ENCODE measurements at places on chromosomes 6 and 20. TPM values are rescaled to one million over a fixed set of nuclear protein-coding genes. Genes with fewer than 3 reads are reported as not detected.

DNA sequence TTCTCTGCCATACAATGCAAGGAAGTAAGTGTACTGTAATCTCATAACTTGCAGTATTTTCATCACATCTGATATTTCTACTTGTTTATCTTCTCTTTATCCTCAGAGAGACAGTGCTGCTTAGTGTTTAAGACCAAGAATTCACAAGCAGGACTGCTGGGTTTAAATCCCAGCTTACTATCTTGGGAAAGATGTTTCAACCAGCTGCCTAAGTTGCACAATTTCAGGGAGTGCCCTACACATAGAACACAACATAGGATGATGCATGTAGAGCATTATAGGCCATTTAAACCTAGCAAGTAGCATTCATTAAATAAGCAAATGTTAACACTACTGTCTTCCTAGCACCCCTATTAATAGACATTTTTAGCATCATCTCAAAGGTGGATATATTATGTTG is 205.2 kb upstream of the CEP162 start:
- no peak for DNase-seq

GRCh38 chr6:126807876-126808275 is 310.6 kb upstream of the RSPO3 start:
- DNase-seq: no peak

FAXC gene
- 7.3 TPM for total RNA-seq

EMILIN3 gene
- 0.63 TPM for total RNA-seq

OR14J1 gene
- 0.20 TPM for total RNA-seq

- DNase-seq: peak; percentile 24
Measured at GRCh38 chr20:63106108-63106764, 99.5 kb upstream of the BHLHE23 start.

- no peak for DNase-seq
Measured at GRCh38 chr6:107466062-107466461, 6.7 kb upstream of the PDSS2 start.

FILIP1 gene
- total RNA-seq: 22.9 TPM

SRPK1 gene
- 39.9 TPM for total RNA-seq

GRCh38 chr6:35600659-35601125 is 88.0 kb upstream of the TULP1 start:
- DNase-seq: no peak

DNA sequence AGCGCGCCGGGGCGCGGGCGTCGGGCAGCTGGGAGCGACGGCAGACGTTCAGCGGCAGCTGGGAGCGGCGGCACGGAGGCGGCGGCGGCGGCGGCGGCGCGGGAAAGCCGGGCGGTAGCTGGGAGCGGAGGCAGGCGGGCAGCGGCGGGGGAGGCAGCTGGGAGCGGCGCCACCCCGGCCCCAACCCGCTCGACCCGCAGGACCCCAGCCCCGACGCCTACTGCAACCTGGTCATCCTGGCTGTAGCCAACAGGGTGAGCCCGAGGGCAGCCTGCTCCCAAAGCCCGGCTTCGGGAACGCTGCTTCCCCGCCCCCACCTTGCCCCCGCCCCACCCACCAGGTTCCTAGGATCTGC is 8.9 kb downstream of the CCM2L start:
- no peak for DNase-seq

GRCh38 chr6:11332463-11332862 is 100.0 kb upstream of the NEDD9 start:
- no peak for DNase-seq

- no peak for DNase-seq
Measured at GRCh38 chr20:39658662-39659409, 696.7 kb downstream of the DHX35 start.

RIOK1 gene
- total RNA-seq: 12.9 TPM

ADISSP gene
- 61.1 TPM for total RNA-seq

GRCh38 chr6:55578537-55579363 is at the start of gene HMGCLL1:
HMGCLL1 (minus strand) TSS chr6:55579192; CDS start chr6:55579055, 137 bp downstream.
- no peak for DNase-seq

LAMA2 gene
- total RNA-seq: 35.3 TPM

DNA sequence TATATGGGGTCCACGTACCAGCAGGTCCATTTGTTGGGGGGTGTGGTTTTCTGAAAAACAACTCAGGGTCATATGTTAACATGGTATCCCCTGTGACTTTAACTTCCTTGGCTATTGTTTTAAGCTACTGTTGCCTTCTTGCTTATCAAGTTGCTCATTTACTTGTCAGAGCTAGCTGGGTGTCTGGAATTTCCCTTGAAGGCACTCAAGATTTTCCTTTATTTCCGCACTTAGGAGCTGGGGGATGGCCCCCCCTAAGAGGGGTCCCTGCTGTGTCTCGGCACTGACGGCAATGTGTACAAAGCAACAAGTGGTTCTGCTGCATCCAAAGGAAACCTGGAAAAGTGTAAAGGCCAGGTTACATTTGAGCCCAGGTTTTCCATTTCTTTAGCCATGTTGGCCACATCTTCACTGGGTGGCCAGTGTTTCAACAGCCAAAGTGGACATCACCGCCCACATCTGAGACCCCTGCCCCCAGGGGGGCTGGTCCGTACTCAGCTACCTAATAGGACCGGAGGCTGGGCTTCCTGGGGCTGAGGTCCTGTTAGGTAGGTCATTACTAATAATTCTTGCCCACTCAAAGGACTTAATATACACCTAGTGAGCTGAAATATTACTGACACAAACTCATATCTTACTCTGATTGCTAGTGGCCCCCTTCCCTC is 24.8 kb upstream of the SYNDIG1 start:
- DNase-seq: no peak

MEI4 gene
- 0.17 TPM for total RNA-seq

GRCh38 chr20:57818418-57819181 is 108.8 kb upstream of the PMEPA1 start:
- DNase-seq: no peak

DNA sequence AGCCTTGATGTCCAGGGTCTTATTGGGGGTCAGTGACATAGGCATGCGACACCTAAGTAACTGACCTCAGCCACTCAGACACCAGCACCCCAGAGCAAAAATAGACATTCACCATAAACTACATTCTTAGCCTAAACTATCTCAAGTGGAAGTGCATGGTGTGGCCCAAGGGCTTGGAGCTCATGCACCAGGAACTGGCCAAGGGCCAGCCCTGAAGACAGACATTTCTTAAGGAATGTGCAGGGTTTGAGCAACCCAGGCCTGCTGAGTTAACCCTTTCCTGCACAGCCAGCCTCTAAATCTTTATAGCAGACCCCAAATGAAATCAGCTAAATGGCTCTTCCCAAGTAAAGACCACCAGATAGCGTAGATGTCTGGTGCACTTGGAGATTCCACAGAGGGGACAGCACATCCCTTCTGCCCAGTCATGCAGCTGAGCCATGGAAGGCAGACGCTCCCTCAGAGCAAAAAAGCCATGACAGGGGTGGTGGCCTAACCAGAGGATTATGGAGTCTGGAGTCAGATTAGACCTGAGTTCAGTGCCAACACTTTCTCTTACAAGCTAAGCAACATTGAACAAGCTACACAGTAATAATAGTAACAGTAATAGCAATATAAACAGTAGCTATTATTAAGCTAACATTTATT is 222.6 kb downstream of the ZMYND8 start:
- DNase-seq: no peak

ATP6V1G2 gene
- total RNA-seq: 4.1 TPM

TRIM31 gene
- total RNA-seq: 3.1 TPM

- DNase-seq: no peak
Measured at GRCh38 chr6:25397406-25397805, 118.2 kb downstream of the CARMIL1 start.

- no peak for DNase-seq
Measured at GRCh38 chr6:111739257-111739696, 133.6 kb upstream of the TRAF3IP2 start.

GRCh38 chr6:144757299-144757698 is 472.2 kb downstream of the UTRN start:
- no peak for DNase-seq

GRCh38 chr6:75850026-75850833 is 101.2 kb downstream of the MYO6 start:
- DNase-seq: no peak

DNA sequence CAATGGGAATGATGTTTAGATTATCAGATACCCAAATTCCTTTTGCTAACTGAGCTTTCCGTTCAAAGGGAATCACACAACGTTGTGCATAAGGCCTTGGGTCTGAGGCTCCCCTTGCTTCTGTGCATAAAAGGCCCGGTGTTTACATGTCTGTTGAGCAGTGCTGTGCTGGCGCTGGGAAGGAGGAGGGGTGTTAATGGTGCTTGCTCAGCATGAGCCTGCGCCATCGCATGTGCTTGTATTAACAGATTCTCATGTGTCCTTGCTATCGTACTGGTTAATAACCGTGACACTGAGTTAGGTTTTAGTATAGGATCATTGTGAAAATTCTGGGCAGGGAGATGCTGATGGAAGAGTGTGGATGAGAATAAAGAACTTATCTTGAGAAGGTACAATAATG is 62.3 kb upstream of the TRAF3IP2 start:
- no peak for DNase-seq

DNA sequence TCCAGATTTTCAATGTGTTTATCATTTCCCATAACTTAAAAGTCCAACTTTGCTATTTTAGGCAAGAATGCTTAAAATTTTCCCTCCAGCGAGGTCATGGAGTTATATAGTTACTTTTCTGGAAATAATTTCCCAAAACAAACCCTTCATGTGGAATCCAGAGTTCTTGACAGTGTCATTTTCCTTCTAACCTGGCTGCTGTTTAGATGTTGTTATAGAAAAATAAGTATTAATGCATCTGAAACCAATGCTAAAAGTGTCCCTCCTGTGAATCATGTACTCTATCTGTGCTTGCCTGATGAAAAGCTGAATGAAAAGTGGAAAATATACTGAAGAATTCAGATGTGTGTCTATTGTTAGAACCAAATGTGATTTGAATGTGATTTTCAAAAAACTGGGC is 245.3 kb upstream of the HSF2 start:
- no peak for DNase-seq

C20orf144 gene
- 0.09 TPM for total RNA-seq

DNA sequence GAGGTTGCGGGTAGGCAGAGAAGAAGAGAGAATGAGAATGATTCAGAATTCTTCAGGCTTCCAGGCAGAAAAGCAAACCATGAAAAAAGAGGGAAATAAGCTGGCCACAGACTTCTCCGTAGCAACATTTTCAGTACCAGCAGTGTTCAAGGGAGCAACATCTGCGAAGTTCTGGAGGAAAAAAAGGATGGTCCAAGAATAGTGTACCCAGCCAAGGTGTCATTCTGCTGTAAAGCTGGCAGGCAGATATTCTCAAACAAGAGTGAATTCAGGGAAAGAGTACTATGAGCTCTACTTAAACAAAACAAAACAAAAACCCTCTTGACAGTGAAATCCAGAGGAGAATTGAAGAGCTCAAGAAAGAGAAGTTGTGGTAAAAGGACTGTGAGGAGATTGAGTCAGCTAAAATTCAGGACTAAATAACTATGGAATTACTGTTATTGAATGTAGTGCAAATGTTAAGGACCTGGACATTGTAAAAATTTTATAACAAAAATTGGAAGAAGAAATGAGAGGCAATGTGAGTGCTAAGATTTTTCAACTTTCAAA is 86.5 kb downstream of the ATRN start:
- DNase-seq: no peak

BCAS1 gene
- 13.2 TPM for total RNA-seq

DNA sequence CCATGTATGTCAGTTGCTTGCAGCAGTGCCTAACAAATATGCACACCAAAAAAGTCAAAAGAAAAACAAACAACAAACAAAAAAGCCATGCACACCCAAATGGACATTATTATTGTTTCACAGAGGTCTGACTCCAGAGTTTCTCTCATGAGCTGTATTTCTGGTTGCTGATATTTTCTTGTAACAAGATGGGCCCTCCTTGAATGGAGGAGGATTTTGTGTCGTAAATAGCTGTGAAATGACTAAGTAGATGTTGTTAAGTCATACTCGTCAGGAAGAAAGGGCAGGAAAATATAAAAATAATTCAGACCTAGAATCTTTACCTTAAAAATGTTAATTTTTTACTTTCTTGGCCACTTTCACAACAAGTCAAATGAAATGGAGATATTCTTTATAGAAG is 96.0 kb downstream of the PLEKHG1 start:
- DNase-seq: no peak

Measured in mucosa of gallbladder (tissue), 1 donor.